HT1080 (cell line): ENCODE measurements at places on chromosomes 11 and 22. TPM values are rescaled to one million over a fixed set of nuclear protein-coding genes. Genes with fewer than 3 reads are reported as not detected.

Gene RFPL3
- total RNA-seq: not detected in 2 replicates

GRCh38 chr11:31649129-31649966 lies 139.8 kb downstream of the ELP4 start:
- no peak for DNase-seq

DNA sequence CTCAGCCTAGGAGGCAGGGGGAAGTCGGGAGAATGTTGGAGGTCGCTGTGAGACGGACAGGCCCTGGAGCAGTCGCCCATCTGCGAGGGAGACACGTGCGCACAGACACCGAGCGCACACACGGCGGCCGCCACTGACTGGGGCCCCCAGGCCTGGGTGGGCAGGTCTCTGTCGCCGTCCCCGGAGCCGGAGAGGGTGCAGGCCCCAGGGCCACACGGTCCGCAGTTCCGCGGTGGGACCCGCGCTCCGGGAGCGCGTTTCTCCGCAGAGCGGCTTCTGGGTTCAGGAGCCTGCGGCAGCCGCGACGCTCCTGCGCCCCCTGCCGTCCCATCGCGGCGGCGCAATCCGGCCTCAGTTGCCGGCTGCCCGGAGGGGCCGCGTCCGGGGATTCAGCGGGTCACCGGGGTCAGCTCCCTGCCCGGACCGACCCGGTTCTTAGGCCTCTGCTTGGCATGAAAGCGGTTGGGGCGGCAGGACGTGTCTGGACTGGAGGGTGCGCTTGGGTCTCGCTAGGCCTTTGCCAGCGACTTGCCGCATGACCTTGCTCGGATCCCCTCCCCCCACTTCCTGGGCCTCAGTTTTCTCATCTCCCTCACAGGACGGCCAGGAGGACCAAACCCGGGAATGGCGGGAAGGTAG lies 31.2 kb downstream of the PDE2A start:
- peak; percentile 75 for DNase-seq

GRCh38 chr22:42929838-42930155 lies 72.7 kb upstream of the ARFGAP3 start:
- no peak for DNase-seq

DNA sequence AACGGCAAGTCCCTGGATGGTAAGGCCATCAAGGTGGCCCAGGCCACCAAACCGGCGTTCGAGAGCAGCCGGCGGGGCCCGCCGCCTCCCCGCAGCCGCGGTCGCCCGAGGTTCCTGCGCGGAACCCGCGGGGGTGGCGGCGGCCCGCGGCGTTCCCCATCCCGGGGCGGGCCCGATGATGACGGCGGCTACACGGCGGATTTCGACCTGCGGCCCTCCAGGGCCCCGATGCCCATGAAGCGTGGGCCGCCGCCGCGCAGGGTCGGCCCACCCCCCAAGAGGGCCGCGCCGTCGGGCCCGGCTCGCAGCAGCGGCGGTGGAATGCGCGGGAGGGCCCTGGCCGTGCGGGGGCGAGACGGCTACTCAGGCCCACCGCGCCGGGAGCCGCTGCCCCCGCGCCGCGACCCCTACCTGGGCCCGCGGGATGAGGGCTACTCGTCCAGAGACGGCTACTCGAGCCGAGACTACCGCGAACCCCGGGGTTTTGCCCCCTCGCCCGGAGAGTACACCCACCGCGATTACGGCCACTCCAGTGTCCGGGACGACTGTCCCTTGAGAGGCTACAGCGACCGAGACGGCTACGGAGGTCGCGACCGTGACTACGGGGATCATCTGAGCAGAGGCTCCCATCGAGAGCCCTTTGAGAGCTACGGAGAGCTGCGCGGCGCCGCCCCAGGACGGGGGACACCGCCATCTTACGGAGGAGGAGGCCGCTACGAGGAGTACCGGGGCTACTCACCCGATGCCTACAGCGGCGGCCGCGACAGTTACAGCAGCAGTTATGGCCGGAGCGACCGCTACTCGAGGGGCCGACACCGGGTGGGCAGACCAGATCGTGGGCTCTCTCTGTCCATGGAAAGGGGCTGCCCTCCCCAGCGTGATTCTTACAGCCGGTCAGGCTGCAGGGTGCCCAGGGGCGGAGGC lies 792 bp downstream of the RBMXL2 start:
- DNase-seq: no peak

Gene CARNS1
- total RNA-seq: 0.13 TPM in 1 of 2 replicates, not detected in the other

DNA sequence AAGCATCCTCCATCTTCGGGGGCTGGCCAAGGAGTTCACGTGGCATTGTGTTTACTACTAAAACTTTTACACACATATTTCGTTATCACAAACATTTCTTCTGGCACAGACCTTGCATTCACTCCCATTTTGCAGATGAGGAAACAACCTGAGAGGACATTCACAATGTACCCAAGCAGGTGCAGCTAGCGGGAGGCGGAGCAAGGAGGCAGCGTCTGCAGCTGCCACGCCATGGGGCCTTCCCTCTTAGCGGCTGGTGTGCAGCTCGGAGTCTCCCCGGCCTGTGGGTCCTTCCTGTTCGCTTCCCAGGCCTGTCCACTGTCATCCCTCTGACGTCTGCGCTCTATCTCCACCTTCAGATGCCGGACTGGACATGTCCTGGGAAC lies 807.8 kb downstream of the TBC1D22A start:
- DNase-seq: no peak

DNA sequence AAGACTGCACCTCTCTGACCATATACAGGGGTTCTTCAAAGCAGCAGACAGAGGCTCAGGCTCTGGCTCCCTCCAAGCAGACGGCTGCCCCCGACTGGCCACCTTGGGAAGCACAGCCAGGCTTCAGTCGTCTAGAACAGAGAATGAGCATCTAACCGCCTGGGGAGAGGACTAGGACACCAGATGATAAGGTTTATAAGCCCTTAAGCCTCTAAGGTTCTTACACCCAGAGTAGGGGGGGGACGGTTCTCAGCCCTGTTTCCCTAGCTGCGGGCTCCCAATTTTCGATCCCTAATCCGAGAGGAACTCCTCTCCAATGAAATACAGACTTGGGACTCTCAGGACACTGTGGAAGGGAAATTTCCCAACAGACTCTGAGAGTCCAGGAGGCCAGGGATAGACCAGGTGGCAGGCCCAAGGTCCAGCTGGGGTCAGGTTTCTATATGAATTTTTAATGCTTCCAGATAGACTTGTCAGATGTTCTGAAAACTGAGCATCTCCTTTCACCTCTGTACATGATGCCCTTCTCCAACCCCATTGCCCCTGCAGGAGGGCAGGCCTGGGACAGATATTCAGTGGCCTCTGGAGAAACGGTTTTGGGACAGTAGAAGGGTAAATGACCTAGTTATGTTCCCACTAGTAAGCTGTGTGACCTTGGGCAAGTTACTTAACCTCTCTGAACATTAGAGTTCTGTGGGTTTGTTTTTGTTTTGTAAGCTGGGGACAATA lies 20.2 kb downstream of the RTN4RL2 start:
- DNase-seq: peak; percentile 64

DNA sequence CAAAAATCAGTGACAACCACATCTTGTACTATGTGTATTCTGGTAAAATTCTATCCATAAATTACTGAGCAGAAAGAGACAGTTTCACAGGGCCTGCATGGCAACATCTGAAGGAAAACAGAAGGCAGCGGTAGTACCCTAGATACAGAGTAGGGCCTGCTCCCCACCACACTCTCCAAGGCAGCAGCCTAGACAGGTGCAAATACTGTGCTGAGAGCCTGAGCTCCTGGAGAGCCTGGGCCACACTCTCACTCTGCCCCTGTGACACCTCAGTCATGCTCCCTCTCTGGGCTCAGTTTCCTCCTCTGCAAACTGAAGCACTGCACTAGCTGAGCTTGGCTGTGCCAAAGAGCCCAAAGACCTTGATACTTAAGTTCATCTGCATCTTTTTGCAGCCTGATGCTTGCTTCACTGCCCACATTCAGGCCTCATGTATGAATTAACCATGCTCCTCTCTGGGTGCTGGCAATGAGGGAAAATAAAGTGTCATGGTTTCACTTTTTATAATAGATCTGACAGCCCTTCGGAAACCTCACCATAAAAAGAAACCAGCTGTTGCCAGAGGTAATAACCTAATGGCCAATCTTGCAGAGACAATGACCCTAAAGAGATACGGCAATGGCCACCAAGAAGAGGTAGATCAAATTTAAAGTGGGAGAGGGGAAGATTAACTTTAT lies 104.7 kb downstream of the PLEKHA7 start:
- DNase-seq: no peak

DNA sequence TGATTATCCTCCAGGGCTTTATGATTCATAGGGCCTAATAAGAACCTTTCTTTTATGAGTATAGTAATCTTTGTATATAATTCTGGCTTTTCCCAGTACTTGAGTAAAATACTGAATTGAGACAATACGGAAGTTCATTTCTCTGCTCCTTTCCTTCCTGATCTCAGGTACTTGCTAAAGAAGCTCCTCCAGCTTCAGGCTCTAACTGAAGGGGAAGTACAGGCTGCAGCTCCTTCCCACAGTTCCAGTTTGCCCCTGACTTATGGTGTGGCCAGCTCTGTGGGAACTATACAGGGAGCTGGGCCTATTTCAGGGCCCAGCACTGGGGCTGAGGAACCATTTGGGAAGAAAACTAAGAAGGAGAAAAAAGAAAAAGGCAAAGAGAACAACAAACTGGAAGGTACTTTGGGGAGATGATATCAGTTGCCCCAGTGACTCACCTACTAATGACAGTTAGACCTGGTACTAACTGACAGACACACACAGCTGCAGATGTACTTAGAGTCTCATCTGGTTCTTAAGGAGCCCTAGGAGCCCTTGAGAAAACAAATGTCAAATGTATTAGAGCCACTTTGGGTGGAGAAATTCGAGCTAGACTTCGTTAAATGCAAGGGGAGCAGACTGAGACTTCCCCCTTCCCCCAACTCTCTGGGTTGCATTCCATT lies 3.0 kb downstream of the TBRG1 start:
- DNase-seq: no peak

DNA sequence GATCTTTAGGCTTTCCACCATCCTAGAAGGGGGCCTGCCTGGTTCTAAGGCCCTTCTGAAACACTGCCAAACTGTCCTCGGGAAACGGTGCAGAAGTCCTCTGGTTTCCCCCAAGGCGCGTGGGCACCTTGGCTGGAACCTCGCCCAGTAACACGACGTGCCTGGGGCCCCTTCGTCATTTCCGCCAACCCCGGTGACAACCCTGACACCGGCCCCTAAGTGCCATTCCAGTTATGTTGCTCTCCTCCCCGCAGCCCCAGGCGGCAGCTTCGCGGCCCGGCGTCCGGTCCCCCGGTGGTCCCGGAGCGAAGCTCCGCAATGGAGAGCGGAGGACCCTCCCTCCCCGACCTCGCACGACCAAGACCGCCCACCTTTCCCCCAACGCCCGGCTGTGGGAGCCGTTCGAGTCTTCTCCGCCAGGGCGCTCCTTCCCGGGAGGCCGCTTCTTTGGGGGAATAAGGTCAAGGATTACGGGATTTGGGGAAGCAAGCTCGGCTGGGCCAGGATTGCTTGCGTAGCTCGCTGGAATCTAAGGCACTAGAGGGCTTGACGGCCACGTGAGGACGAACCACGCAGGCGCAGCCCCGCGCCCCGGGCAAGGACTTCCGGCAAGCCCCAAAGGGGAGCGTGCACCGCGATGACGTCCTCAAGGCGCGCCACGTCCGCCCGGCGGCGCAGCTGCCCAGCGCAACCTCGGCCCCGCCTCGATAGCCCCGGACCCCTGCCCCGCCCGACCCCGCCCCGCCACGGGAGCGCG lies 626 bp downstream of the RNH1 start:
- DNase-seq: peak; percentile 94
